ENCODE measurements at places on chromosomes 7 and 10.

DNA sequence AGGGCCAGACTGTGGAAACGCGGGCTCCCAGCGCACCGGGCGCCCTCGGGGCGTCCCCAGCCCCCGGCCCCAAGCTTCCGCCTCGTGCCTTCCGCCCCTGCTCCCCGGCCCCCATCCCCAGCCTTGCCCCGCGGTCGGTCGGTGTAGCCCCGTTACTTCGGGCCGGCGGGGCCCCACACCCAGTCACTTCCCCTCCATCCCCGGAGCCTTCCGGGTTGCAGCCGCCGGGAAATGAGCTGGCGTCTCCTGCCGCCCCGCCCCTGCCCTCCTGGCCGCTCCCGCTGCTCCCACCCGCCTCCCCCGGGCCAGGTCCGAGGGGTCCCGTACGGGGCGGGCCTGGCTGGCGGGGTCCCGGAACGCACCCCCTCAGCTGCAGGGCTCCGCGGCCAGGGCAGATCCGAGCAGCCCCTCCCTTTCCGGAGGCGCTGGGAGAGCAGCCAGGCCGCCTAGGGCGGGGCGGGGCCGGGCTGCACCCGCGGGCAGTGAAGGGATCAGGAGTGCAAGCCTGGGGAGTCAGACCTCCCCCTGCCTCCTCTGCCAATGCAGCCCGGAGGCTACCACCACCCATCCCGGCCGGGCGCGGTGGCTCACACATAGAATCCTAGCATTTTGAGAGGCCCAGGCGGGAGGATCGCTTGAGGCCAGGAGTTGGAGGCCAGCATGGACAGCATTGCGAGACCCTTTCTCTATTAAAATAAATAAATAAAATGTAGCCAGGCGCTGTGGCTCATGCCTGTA lies 709 bp downstream of the ARPC1B start:
- peak; percentile 79 for DNase-seq

GRCh38 chr10:74977913-74978847 lies 133.3 kb upstream of the SAMD8 start:
- no peak for DNase-seq

DNA sequence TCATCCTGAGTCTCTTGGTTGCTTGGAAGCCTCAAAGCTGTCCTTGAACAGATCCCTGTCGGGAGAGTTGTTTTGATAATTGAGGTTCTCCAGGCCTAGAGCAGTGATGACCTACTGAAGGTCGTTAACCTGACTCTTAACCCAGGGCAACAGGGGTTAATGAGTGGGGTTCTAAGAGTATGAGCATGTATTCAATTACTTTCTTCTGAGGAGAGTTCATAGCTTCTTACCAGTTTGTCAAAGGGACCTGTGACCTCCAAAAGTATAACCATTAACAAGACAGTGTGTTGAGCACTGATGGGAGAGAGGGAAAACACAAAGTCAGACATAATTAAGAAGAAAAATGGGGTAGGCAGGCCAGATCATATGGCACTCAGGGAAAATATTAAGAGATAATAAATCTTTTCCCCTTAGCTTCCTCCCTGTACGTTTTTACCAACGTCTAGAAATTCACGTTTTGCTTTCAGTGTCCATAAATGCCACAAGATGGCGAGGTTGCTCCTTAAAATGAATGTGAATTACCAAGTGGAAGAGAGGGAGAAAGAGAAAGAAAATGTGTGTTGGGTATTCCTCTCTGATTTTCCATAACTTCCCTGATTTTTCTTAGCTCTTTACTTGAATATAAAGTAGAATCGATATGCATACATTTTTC lies 97.6 kb downstream of the SUGCT start:
- DNase-seq: peak; percentile 79

GRCh38 chr10:132848291-132848701 lies 62.3 kb upstream of the NKX6-2 start:
- DNase-seq: no peak

DNA sequence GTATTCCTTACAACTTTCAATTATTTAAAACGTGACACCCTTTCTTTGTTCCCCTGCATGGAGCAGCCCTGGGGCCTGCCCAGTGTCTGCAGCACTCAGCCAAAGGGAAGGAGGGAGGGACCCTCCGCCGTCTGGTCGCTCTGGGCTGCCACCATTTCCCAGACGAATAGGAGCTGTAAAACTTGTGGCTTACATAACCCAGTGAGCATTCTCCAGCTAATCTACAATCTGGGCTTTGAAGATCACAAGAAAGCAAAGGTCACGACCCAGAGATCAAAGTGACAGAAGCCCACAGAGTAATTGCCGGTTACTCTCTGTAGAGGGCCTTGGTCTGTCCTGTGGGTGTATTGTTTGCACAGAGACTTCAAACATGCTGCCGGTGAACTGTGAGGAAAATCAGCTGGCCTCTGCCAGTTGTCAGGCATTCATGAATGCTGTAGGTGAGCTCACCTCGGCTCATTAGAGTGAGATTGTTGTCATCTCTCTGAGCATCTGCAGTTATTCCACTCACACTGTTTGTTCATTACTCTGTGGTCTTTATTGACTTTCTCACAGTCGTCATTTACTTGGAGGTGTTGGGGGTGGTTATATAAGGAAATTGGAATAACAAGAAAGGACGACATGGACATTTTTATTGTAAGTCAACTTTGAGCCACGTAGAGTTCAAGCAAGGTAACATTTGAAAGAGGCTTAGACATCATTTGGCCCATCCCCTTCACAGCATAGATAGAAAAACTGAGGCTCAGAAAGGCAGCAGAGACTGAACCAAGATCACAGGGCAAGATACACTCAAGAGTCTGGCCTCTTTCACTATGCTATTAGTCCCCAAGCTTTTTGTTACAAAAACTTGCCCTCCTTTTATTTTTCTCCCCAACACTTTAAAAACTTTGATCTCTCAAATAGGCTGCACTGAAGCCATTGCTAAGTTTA lies 619.8 kb downstream of the LRMDA start:
- DNase-seq: no peak

DNA sequence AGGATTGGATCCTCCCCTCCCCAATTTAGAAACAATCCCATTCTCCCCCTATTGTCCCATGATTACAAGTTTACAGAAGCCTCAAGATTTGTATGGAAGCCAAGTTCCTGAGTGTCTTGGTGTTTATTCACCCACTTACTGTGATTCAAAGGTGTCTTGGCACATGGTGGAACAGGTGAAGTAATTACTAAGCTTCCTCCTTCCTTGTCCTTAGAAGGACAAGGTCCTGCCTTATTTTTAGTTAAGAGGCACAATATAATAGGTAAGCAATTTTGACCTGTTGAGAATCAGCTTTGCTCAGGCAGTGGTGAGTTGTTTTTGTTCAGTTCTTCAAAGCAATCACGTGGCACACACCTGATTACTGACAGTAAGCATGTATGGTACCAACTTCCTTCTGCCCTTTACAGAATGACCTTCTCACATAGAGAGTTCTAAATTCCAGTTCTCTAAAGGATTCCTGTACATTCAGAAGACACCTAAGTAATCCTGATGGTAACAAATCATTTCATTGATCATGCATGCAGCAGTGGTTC lies 60.7 kb upstream of the SLC13A1 start:
- DNase-seq: no peak

DNA sequence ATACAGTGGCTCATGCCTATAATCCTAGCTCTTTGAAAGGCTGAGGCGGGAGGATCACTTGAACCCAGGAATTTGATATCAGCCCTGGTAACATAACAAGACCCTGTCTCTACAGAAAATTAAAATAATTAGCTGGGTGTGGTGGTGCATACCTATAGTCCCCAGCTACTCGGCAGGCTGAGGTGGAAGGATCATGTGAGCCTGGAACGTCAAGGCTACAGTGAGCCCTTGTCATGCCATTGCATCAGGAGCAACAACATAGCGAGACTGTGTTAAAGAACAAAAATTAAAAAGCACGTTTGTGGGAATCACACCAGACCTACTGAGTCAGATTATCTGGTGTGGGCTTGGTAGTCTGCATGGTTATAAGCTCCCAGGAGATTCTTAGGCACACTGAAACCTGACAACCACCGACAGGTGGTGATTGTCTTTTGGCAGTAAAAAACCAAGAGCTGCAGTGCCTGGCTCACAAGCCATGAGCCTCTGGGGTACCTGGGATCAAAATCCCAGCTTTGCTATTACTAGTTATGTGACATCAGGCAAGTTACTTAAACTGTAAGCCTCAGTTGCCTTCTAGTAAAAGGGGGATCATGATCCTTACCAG lies 146.9 kb downstream of the SND1 start:
- no peak for DNase-seq

GRCh38 chr10:5860066-5860465 lies 29.6 kb downstream of the ANKRD16 start:
- no peak for DNase-seq

DNA sequence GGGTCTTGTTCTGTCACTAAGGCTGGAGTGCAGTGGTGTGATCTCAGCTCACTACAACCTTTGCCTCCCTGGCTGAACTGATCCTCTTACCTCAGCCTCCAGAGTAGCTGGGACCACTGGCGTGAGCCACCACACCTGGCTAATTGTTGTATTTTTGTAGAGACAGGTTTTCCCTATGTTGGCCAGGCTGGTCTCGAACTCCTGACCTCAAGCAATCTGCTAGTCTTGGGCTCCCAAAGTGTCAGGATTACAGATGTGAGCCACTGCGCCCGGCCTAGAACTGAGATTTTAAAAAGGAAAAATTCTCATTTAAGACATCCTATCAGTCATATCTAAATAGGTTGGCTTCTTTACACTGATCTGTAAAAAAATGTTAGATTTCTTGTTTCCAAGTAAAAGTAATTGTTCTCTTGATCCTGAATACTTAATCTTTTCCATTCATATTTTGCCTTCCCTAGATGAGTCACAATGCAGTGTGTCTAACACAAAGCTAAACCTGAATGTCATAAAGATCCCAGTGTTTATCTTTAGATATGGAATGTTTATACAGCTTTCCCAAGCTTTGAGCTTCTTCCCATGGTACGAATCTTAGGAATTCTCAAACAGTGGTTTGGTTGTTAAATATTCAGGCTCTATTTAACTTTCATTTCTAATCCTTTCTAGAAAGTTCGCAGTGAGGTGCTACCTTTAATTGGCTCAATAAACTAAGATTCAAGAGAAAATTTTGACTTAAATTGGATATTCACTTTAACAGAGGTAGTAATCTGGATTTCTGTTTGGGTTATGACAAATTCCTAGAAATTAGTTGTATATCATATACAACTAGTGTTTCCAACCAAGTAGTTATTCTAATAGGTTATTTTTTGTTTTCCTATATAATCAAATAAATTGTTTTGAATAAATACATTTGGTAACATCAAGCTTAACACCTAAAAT lies 12.1 kb upstream of the LAMB1 start:
- DNase-seq: peak; percentile 94

DNA sequence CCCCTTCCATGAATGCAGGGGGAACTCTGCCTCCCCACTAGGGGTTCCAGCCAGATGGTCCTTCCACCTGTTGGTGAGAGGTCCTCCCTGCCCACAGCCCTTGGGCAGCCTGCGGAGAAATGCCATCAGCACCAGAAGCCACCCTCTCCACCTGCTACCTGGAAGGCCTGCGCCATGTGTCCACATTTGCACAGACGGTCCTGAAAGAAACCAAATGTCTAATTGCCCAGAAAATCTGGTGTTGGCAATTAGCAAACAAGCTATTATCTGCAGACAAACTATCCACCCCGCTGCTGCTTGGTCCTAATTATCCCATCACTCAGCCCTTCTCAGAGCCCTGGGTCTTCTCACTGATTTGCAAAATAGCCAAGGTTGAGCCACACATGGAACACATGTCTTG lies 32.3 kb downstream of the HSPA12A start:
- DNase-seq: no peak

DNA sequence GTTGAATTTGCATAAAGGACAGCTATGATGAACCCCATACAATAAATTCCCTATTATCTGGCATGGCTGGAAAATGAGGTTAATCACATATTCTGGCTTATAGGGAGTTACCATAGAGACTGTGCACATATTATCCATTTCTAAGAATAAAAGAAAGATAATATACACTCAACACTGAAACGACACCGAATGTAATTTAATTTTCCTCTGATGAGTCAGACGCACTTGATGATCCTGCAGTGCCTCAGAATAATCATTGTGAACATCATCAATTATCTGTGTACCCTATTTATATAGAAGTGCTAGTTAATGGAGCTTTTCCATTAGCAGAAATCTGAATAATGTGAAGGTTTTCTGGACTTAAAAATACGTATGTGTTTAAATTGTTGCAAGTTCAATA lies 60.2 kb downstream of the SGCE start:
- no peak for DNase-seq
